ENCODE measurements at places on chromosomes 12 and 14.

DNA sequence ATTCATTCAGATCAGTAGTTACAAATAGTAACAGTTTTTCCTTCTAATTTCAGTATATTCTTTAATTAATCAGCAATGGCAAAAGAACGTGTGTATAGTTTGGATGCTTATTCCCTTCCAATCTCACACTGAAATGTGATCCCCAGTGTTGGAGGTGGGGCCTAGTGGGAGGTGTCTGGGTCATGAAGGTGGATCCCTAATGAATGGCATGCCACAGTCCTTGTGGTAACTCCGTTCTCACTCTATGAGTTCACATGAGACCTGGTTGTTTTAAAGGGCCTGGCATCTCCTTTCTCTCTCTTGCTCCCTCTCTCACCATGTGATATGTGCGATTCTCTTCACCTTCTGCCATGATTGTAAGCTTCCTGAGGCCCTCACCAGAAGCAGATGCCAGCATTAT, 18.9 kb upstream of the SYNDIG1L start:
- ATAC-seq: no peak

GRCh38 chr12:40662366-40662765, 29.9 kb upstream of the CNTN1 start:
- ATAC-seq: no peak

GRCh38 chr12:68267892-68268396, 14.5 kb upstream of the IL22 start:
- ATAC-seq: no peak

DNA sequence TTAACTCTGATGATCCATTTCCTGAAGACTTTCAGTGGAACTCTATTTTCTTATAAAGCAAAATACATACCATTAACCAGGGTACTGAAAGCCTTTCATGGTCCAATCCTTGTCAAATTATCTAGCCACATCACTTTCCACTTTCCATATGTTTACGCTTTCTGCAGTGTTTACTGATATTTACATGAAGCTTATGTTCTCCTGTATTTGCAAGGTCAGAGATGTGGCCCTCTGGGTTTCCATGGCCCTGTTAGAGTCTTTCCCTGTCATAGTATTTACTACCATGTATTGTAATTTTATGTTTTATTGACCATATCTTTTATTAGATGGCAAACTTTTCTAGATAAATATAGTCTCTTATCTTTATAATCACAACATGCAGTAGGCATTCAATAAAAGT, 23.5 kb upstream of the IGF1 start:
- no peak for ATAC-seq

DNA sequence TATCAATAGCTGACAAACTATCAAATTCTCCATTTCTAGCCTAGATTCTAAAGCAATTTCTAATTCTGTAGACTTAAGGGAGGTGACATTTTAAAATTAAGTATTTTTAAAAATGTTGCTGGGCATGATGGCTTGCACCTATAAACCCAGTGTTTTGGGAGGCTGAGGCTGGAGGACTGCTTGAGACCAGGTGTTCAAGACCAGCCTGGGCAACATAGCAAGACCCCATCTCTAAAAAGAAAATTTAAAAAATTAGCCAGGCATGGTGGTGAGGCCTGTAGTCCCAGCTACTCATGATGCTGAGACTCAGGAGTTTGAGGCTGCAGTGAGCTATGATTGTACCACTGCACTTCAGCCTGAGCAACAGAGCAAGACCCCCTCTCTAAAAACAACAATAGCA, 15.1 kb downstream of the MGST1 start:
- ATAC-seq: no peak

DNA sequence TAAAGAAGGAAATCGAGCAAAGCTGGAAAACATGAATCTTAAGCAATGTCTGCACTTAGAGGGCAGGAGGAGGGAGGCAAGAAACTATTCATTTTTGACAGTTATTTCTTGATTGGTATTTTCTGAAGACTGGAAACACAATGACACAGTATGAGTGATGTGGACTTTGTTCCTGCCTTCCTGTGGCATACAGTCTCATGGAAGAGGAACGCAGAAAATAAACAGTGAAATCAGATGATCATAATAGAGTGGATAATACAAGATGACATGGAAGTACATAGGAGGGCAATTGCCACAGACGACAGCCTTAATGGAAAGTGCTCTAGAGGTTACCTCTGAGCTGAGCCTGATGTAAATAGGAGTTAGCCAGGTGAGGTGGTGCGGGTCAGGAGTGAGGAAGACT, 140.4 kb upstream of the MAX start:
- no peak for ATAC-seq

- no peak for ATAC-seq
These were observed 352.0 kb downstream of the BCAT1 start for GRCh38 chr12:24596768-24597388.

- no peak for ATAC-seq
These were observed 77.4 kb downstream of the SCARB1 start for GRCh38 chr12:124786061-124786964.

GRCh38 chr14:97544571-97544970, 747.4 kb downstream of the VRK1 start:
- no peak for ATAC-seq

- ATAC-seq: no peak
These were observed 28.4 kb downstream of the SARNP start for GRCh38 chr12:55789171-55789570.

GRCh38 chr12:96420277-96420835, 20.1 kb upstream of the CDK17 start:
- no peak for ATAC-seq

DNA sequence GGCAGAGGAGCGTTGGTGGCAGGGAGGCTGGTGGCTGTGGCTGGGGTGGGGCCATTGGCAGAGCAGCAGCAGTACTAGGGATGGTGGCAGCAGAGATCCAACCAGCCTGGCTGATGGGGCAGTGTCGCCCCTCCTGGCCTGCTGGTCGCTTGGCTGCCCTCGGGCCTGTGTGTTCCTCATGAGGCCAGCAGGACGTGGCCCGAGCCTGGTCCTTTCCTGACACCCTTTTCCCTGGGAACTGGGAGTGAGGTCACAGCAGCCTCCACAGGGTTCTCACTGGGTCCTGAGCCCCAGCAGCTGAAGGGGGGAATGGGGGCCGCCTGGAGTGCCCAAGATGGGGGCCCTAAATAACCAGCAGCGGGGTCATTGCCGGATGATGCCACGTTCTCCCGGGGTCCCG, 46.1 kb downstream of the KIF26A start:
- no peak for ATAC-seq

DNA sequence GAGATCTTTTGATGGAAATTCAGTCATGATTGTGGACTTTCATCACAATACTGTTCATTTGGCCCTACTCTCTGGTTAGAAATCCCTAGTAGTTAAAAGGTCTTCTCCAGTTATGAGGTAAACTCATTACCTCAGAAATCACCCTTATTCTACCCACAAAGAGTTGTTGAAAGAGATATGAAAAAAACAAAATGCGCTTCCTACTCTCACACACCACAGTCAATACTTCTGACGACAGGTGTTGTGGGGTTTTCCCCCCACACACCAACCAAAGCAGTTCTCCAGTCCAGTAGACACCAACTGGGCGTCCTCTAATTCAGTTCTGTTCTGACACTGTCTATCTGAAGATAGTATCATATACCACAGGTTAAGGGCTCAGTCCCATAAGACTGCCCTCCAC, 54.9 kb downstream of the TRMT5 start:
- no peak for ATAC-seq

DNA sequence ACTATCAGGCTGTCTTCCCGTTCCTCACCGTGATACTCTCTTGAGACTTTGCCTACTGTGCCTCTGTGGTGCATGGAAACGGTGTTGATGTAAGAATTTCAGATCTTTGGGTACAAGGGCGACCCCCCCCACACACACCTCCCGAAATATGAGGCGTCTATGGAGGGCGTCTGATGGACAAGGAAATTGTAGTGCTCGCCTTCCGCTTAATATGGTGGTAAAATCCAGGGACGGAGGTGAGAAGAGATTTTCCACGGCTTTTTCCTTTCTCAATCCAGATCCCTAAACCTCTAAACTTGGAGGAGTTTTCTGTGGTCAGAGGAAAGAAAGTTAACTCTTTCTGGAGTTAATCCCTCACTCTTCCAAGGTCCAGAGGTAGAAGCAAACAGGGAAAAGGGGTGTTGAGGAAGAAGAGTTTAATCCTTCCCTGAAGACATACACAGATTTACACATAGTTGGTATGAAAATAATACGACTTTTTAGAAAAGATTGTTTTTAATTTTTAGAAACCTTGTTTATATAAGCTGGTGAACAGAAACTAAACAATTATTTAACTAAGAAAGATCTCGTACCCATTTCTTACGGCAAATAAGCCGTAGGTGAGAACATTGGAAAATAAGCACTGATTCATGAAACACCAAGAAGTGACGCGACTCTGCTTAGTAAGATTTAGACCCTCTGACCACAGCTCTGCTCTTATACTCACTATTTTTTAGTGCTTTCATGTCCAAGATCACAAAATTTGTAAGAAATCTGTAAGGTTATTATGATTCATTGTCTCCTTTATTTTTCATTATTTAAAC, 23.1 kb upstream of the RNASE12 start:
- no peak for ATAC-seq

DNA sequence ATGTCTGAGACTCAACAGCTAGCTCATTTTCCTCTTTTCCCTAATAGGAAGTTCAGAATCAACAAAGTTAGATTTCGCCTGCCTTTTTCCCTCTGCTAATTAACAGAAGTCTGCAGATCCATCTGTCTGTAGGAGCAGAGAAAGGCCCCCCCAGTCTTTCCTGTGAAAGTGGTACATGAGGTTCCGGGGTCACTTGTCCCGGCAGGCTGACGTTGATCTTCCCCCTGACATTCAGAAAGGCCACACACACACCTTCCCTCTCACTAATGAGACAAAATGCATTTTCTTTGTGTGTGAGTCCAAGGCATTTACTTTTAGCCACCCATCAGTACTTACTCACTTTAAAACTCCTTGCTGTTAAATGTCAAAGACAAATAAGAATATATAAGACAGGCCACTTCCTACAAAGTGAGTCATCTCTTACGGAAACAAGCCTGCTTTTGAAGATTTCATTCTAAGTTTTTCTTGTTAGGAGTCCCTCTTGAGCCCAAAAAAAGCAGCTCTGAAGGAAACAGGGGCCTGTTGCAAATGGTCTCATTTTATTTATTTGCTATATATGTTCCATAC, 138.7 kb downstream of the TTC7B start:
- peak; percentile 84 for ATAC-seq

- ATAC-seq: no peak
These were observed 27.6 kb upstream of the NOS1 start for GRCh38 chr12:117388951-117389446.

GRCh38 chr14:104604458-104605449, at the start of gene TMEM179:
TSS of gene TMEM179 (minus strand) at chr14:104604772. CDS start at chr14:104604741, 31 bp downstream.
- ATAC-seq: no peak

- ATAC-seq: no peak
These were observed 102.2 kb downstream of the ERC1 start for GRCh38 chr12:1093166-1093751.

- ATAC-seq: no peak
These were observed 50.4 kb upstream of the ASPG start for GRCh38 chr14:104034976-104035699.

GRCh38 chr12:131793243-131794022, 34.8 kb upstream of the MMP17 start:
- ATAC-seq: no peak

- ATAC-seq: no peak
These were observed 305.1 kb upstream of the GARIN2 start for GRCh38 chr14:66884149-66884548.

DNA sequence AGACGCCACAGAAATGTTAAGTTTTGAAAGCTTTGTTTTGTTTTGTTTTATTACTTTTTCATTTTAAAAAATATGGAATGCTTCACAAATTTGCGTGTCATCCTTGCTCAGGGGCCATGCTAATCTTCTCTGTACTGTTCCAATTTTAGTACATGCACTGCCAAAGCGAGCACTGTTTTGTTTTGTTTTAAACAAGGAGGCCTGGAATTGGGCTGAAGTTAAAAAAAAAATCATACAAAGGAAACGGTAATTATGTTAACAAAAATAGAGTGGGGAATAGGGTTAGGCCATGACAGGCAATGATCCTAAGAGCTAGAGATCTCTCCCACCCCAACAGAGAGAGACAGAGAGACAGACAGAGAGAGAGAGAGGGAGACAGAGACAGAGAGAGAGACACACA, 57.0 kb downstream of the ZFP36L1 start:
- ATAC-seq: no peak

DNA sequence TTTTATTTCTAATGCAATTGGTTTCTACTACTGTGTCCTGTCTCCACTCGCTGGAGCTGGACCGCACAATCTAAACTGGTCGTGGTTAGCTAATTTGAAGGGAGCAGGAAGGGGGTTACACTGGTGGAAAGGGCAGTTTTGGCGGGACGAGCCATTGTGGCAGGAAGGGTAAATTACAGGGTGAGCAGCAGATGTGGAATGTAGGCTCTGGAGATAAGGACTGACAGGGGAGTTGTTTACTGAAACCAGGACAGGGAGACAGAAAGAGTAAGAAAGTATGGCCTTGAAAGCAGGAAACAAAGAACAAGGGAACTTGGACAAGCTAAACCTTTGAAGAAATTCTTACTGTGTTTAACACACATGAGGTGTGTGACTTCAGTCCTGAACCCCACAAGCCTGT, 147.8 kb downstream of the ATXN7L3B start:
- no peak for ATAC-seq

DNA sequence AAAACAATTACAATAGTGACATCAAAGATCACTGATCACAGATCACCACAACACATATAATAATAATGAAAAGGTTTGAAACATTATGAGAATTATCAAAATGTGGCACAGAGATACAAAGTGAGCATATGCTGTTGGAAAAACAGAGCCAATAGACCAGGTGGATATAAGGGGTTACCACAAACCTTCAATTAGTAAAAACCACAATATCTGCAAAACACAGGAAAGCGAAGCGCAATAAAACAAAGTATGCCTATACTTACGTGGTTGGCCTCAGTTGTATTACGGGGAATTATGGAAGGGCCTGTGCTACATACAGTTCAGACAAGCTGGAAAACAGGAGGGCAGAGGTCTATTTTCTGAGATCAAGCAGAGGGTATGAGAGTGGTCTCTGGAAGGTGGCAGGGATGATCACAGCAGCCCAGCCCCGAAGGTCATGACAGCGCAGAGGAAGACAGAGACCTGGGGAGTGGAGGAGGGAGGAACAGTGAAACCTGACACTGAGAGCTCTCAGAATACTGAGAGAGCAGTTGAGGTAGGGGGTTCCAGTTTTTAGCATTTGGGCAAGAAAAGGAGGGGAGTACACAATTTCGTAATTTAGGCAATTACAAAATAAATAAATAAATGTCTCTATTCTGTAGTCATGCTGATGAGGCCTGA, 41.3 kb downstream of the IFNG start:
- ATAC-seq: no peak

DNA sequence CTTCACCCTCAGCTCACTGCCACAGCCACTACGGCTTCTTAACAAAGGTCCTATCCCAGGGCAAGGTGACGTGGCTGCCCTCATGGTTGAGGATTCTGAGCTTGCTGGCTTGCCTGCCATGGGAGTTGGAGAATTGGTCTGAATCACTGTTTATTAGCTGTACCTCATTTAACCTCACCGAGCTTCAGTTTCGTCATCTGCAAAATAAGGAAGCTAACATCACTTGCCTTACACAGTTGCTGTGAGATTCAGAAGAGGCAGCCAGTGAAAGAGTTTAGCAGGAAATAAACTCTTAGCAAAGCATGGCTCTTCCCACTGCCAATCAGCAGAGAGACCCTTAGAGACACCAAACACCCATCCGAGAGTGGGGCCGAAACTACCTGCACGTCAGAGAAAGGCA, 90.1 kb upstream of the KCNA1 start:
- ATAC-seq: no peak

- ATAC-seq: no peak
These were observed 852.6 kb downstream of the VRK1 start for GRCh38 chr14:97649752-97650151.

Data from activated CD4-positive, CD25-positive, alpha-beta regulatory T cell treated with anti-CD3 and anti-CD28 coated beads, Interleukin-2, amount 50 U/mL, for 24 hours (primary cell).